ENCODE measurements at places on chromosomes 16 and 17. TPM values are rescaled to one million over a fixed set of nuclear protein-coding genes. Genes with fewer than 3 reads are reported as not detected.

MYH11 gene
- 89.6 TPM for polyA plus RNA-seq

CLDN6 gene
- 24.4 TPM for polyA plus RNA-seq

TPSD1 gene
- 0.06 TPM for polyA plus RNA-seq

CES5A gene
- not detected for polyA plus RNA-seq

KRT24 gene
- not detected for polyA plus RNA-seq

SLC52A1 gene
- polyA plus RNA-seq = 44.5 TPM

CHST4 gene
- polyA plus RNA-seq = 0.06 TPM

RHBDL1 gene
- polyA plus RNA-seq = 6.2 TPM

ABCC6 gene
- 100 TPM for polyA plus RNA-seq

TMEM220 gene
- polyA plus RNA-seq = 61.3 TPM

CACNG3 gene
- 0.01 TPM for polyA plus RNA-seq

TOM1L1 gene
- polyA plus RNA-seq = 57.2 TPM

EPOP gene
- 1.3 TPM for polyA plus RNA-seq

GNG13 gene
- 0.73 TPM for polyA plus RNA-seq

KDM6B gene
- polyA plus RNA-seq = 26.1 TPM

CCNF gene
- polyA plus RNA-seq = 6.4 TPM

AIPL1 gene
- not detected for polyA plus RNA-seq

CDH1 gene
- 99.3 TPM for polyA plus RNA-seq

MYH2 gene
- 0.12 TPM for polyA plus RNA-seq

MCRIP1 gene
- 87.6 TPM for polyA plus RNA-seq

CCL16 gene
- 0.19 TPM for polyA plus RNA-seq

CES3 gene
- 14.6 TPM for polyA plus RNA-seq

ZNF423 gene
- polyA plus RNA-seq = not detected

LHX1 gene
- polyA plus RNA-seq = not detected

CREBBP gene
- polyA plus RNA-seq = 48.0 TPM

CFAP97D1 gene
- polyA plus RNA-seq = not detected

MYCBPAP gene
- 1.6 TPM for polyA plus RNA-seq

CEP131 gene
- 8.8 TPM for polyA plus RNA-seq

BCL6B gene
- 5.9 TPM for polyA plus RNA-seq

RASD1 gene
- 17.4 TPM for polyA plus RNA-seq

CTRB2 gene
- 13.0 TPM for polyA plus RNA-seq

GP2 gene
- 8.4 TPM for polyA plus RNA-seq

CCL1 gene
- polyA plus RNA-seq = not detected

UNC45B gene
- 0.62 TPM for polyA plus RNA-seq

IRX6 gene
- not detected for polyA plus RNA-seq

USP43 gene
- polyA plus RNA-seq = 5.8 TPM

All from small intestine (tissue), 16 donors.